Bronchial smooth muscle cell (primary cell): ENCODE measurements at places on chromosomes 7 and 10. TPM values are rescaled to one million over a fixed set of nuclear protein-coding genes. Genes with fewer than 3 reads are reported as not detected.

Gene TMEM273
- not detected in 2 replicates for total RNA-seq

Gene SPDYE16
- under 0.01 and 0.26 TPM in 2 replicates for total RNA-seq

Gene FAM25G
- total RNA-seq: not detected in 2 replicates

Gene TMEM270
- 0.16 TPM in 1 of 2 replicates, not detected in the other for total RNA-seq

Gene USP6NL
- total RNA-seq: 3.6 and 4.1 TPM in 2 replicates

Gene FXYD4
- not detected in 2 replicates for total RNA-seq

Gene NANOS1
- 0.09 and 0.32 TPM in 2 replicates for total RNA-seq

Gene AKR1C2
- total RNA-seq: 48.6 and 96.5 TPM in 2 replicates
